Spinal cord (tissue), 10 donors: ENCODE measurements at places on chromosomes 13 and 19.
A peak's percentile ranks its signal among the peaks of the same experiment; 100 is the strongest.

DNA sequence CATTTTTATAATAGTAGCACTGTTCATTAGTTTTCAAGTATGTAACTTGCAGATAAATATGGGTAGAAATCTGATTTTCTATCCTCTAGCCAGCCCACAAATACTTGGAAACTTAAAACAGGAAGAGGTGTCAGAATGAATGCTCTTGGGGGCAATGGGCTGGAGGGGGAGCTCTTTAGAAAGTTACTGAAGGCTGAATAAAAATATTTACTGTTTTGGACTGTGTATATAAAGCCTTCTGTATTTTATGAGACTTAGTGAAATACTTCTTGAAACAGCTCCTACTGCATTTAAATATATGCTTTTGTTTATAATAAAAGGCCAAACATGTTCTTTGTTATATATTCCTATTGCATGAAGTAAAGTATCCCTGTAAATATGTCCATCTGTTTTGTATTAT is 138.8 kb downstream of the RGCC start:
- DNase-seq: no peak

- no peak for DNase-seq
Observed at GRCh38 chr13:98961503-98962105, 16.3 kb downstream of the DOCK9 start.

DNA sequence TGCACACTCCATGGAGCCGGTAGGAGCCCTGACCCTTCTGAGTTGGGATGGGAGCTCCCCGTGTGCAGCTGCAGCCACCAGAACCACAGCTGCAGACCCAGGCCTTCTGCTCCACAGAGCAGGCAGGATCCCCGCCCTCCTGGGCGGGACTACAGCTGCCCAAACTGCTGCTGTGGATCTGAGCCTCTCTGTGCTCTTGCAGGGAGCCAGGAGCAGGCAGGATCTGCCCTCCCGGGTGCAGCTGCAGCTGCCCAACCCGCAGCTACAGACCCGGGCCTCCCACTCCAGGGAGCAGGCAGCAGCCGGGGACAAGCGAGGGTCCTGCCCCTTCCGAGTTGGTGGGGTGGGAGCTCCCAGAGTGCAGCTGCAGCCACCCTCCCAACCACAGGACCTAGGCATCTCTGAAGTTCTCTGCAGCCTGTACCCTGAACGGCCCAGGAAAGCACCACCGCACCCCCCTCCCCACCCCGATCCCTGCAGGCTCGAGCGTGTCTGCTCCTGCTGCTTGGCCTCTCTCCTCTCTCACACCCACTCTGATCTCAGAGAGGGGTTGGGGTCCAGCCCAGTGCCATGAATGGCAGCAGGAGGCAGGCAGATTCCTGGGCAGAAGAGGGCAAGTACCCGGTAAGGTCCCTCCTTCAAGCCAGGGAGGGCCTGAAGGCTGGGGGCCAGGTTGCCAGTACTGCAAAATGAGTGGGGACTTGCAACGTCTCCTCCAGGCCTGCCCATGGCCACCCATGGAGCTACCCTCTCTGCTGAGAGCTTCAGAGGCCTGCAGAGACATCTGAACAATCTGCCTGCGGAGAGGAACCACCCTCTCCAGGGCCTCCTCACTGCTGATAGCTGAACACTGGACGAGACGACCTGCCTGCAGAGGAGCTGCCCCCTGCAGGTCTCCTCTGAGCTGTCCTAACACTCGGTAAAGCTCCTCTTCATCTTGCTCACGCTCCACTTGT is 16.4 kb upstream of the EMP3 start:
- DNase-seq: no peak

GRCh38 chr13:46403851-46404732 is 17.0 kb upstream of the RUBCNL start:
- DNase-seq: no peak

DNA sequence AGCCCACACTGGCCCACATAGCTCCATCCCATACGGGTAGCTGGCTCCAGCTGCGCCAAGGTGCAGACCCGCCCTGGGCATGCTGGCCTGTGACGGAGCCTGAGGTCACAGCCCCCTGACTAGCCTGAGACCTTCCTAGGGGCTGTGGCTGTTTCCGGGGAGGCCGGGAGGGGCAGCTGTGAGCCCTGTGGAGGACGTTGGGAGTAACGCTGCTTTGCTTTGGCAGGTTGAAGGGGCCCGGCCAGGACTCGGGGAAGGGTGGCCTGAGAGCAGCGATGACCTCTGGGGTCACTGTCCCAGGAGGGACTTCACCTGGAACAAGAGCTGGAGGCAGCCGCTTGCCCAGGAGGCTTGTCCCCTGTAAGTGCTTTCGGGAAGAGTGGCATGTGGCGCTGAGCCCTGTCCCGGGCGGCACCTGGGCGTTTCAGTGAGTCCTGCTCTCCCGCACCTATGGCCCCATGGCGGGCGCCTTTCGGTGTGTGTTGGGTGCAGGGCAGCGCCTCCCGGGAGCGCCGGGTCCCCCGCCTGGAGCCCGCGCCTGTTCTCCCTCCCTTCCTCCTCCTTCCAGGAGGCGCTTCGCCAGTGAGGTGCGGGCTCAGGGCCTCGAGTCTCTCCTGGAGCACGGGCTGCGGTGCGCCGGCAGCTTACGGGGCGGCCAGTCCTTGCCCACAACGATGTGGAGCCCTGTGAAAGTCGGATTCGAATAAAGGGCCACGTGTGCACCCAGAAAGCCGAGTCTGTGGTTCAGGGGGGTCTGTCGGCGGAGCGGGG is 1.1 kb upstream of the FAM174C start:
- no peak for DNase-seq

- DNase-seq: no peak
Observed at GRCh38 chr13:78197231-78197630, 278.6 kb upstream of the EDNRB start.

GRCh38 chr13:60933638-60934037 is 482.0 kb downstream of the PCDH20 start:
- DNase-seq: no peak

GRCh38 chr13:112250788-112251445 is 125.2 kb upstream of the SPACA7 start:
- no peak for DNase-seq

GRCh38 chr19:45882652-45883585 is 3.0 kb downstream of the IRF2BP1 start:
- peak; percentile 78 for DNase-seq

DNA sequence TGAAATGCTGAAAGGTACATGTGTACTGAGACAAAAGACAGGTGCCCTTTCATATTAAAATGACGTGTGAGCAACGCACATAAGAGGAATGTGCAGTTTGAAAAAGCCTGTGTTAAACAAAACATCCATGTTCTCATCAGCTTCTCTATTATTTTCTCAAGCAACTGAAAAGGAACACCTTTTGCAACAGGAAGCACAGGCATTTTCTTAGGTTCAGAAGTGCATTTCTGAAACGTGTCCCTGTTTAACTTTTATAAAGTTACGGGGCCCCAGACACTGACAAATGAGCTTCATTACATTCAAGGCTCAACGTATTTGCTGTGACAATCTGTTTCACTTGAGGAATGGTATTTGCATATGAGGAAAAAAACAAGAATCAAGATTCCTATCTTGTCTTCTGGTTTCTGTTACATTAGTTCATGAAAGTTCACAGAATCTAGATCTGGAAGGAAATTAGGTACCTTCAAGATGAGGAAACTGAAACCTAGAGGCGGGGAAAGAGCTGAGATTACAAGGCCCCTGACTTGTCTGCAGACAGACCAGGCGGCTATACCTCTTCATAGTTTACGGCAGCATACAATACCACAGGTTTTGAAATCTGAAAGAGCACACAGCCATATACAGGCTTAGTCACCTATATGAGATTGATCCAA is 431.7 kb downstream of the KLF12 start:
- no peak for DNase-seq
